Stimulated activated CD4-positive, alpha-beta T cell treated with anti-CD3 and anti-CD28 coated beads, Interleukin-1b, Interleukin-23, amount 100 ng/mL, for 1 hour (primary cell): ENCODE measurements at places on chromosomes 7 and 10.

- DNase-seq = no peak
Measured at GRCh38 chr10:125147971-125148439, 12.4 kb downstream of the CTBP2 start.

DNA sequence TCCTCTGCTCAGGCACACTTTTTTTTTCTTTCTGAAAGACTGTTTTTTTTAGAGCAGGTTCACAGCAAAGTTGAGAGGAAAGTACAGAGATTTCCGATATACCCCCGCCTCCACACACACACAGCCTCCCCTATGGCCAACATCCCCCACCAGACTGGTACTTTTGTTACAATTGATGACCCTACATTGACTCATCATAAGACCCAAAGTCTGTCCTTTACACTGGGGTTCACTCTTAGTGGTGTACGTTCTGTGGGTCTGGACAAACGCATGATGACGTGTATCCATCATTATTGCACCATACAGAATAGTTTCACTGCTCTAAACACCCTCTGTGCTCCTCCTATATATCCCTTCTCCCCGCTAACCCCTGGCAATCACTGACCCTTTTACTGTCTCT lies 107.7 kb downstream of the RBM20 start:
- no peak for DNase-seq

GRCh38 chr10:79393924-79394610 lies 46.8 kb downstream of the PPIF start:
- no peak for DNase-seq

GRCh38 chr10:34288634-34289033 lies 526.5 kb downstream of the PARD3 start:
- DNase-seq = no peak

DNA sequence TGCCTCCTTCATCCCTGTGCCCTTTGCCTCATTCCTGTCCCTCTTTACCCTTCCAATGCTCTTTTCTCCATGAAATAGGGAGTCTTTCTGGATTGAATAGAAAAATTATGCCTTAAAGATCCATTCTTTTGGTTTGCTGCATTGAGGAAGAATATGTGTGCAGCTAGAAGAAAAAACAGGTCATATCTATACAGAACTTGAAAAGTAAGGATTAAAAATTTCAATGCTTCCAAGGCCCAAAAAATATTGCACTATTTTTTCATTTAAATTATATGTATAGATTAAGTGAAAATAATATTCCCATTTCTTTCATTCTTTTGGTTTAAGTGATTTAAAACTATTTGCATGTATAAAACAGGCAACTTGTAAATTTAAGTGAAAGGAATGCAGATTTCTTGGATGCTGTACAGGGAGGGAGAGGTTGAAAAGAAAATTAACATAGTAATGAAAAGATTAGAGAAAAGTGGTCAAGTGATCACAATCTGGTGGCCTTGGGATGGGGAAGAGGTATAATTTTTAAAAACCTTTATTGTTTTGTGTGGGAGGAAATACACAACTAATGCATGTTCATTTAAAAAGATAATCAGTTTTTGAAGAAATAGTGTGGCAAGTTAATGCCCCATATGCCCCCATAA lies 18.5 kb upstream of the EVX1 start:
- no peak for DNase-seq

- no peak for DNase-seq
Measured at GRCh38 chr7:34837316-34837715, 179.3 kb downstream of the NPSR1 start.

DNA sequence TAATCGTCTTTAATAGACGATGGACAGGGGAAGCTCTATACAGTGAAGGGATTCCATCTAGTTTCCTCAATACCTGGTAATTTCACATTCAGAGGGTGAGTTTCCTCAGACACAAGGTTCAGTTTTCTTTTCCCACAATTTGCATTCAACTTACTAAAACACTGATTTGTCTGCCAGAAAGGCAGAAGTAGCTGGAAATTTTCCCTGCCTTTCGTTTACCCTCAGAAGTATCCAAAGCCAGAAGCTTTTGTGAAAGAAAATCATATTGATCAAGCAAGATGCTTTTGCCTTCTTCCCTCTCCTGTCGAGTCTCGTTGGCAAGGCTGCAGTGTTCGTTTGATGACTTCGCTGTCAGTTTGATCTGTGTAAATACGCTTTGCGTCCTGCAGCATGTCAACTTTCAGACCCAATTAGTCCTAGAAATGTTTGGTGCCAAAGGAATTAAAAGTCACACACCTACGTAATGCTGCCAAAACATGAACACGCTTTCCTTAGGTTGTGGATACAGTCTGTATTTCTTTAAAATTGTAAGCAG lies 631.9 kb upstream of the FOXK1 start:
- no peak for DNase-seq

DNA sequence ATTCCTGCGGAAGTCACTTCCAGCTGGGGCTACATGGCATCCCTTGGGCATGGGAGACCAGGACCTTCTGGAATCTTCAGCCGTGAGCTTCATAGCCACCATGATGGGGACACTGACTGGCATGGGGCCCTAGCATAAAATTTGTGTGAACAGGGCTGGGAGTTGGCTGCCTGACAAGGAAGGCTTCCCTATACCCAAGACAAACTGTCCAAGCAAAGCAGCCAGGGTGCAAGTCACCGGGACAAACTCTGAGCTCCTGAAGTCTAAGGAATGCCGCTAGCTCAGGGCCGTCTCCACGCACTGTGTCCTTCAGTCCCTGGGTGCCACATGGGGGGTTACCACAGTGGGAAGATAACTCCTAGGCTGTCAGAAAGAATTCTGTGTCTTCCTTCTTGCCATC lies 627.4 kb downstream of the CALN1 start:
- DNase-seq = no peak

DNA sequence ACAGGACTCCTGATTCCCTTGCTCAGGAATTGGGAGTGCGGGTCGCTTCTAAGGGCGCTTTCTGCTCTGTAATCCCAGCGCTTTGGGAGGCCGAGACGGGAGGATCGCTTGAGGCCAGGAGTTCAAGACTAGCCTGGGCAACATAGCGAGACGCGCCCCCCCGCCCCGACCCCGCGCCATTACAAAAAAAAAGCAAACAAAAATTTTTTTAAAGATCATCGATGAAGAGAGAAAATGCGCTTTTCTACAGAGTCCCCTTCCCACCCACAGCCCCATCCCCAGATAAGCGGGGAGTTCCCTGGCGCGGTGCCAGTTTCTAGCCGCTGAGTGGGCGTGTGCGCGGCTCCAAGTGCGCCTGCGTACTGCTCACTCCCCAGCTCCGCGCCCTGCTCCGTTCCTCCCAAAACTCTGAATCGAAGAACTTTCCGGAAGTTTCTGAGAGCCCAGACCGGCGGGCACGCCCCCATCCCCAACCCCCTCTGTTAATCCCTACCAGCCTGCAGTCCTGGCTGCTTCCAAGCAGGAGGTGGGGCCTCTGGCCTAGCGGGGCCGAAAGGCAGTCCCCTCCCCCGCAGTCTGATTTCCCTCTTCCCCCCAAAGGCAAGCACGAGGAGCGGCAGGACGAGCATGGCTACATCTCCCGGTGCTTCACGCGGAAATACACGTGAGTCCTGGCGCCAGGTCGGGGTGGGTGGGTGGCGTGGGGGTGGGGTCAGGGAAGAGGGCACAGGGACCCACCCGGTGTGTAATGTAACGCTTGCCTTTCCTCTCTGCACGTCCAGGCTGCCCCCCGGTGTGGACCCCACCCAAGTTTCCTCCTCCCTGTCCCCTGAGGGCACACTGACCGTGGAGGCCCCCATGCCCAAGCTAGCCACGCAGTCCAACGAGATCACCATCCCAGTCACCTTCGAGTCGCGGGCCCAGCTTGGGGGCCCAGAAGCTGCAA lies 1.0 kb downstream of the HSPB1 start:
- DNase-seq = peak; percentile 62

GRCh38 chr10:67784474-67784873 lies 53.5 kb downstream of the DNAJC12 start:
- no peak for DNase-seq

DNA sequence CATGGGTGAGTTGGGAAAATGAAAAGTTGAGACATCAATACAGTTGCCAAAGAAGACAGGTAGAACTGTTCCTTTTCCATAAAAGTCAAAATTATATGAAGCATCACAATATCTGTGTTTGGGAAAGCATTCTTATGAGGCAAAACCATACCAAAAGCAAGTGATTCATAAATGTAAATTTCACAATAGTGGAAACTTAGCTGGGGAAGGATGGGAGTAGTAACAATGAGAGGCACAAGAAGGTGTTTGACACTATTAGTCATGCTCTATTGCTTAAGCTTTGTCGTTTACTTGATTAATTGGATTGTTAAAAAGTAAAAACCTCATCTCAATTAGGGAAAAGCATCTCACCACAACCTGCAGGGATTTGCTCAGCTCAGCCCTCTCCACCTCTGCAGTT lies 240.2 kb downstream of the C7orf25 start:
- no peak for DNase-seq

DNA sequence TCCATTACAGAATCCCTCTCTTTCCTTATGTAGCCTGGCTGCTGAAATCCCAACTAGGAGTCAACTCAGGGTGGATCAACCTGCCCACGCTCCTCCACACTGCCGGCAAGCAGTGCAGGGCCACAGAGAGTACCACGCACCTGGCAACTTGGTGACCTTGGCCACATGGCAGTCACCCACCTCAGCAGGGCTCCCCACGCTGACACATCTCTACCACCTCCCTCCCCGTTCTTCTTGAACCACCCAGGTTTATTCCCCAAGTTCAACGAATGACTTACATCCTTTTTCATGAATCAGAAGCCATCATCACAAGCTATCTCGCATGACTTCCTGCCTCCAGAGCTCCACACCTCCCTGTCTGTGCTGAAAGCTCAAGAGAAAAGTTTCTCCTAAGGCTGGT lies 153.4 kb downstream of the GRID1 start:
- no peak for DNase-seq

GRCh38 chr10:108709927-108710722 lies 1213.2 kb downstream of the XPNPEP1 start:
- no peak for DNase-seq

DNA sequence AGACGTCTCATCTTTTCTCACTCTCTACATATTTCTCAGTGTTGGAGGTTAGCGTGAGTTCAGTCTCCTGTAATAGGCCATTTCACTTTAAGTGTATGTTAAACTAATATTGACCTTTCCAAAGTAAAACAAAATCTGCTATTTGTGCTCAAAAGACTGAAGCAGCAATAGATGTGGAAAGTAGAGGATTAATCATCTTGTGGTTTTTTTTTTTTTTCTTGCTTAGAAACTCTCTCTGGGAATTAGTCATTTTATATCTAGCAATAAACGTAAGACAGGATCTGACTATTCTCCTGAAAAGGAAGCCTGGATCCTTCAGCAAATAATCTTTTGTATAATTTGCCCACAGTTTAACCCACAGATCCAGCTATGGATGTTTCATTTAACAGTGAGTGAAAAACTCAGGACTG lies 81.7 kb downstream of the NRP1 start:
- no peak for DNase-seq
